ENCODE measurements at places on chromosomes 6 and 20.

DNA sequence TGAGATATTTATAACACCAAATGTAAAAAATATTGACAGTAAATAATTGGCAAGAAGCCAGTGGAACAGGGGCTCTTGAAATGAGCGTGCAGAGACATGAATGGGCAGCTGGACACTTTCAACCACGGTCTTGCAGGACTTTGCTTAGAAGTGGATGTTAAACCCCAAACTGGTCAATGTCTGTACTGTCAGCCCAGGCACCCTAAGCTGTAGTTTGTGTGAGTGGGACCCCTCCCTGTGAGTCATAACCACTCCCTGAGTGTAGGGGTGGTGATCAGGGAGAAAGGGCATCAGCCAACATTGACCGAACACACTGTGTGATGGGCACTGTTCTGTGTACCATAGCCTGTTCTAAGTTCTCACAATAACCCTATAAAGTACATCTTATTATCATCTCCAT is 108.6 kb downstream of the FIG4 start:
- DNase-seq: no peak

GRCh38 chr6:7106752-7107577 is 796 bp upstream of the RREB1 start:
- DNase-seq: no peak

DNA sequence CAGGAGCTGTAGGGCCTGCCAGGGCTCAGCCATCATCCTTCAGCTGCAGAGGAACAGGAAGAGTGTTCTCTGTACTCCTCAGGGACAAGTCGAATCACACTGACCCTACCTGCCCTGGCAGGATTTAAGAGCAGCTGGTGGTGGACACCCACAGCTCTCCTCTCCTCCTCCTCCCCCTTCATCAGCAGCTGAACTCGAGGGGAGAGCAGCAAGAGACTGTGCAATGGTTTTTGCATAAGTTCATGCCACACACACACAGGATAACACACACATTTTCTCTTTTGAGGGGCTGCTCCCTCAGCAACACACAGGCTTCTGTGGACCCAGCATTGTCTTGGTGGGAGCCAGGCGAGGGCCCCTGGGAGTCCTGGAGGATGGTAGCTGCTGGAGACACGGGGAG is at the start of gene CST11:
TSS of gene CST11 (minus strand) at position 101 of the 400 bp plus-strand sequence. CDS start at position 36, 65 bp downstream.
- DNase-seq: no peak

DNA sequence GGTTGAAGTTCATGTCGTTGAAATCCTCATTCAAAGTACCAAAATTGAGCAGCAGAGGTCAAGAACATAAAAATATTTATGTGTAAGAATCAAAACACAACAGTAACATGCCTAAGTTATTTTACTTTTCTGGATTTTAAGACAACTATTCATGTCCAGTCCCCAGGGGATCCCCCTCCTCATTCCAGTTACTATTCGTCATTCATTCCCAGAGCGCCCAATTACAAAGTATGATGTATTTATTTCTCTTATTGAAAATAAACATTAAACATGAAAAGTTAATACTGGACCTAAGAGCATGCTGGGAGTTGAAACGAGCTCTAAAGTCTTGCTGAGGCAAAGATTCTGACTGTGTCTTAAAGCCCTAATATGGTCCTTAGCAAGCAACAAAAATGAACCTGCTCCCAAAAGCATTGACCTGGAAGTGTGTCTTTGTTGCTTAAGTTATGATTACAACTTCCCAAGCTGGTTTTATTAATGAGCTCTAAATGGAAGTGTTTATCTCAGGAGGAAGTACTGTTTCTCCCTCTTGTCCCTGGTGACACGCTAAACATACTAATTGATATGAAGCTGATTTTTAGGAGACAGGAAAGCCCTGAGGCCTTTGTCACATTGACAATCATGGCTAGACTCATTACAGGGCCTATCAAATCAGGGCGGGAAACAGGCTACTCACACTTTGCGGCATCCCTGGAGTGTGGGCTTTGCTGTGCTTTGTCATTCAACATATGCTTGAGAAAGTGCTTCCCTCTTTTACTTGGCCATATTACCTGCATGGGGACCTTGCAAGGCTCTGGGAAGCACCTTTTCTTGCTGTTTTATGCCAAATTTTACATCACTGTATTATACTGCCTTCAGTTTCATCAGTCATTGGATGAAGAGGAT is 192.2 kb upstream of the DTNBP1 start:
- no peak for DNase-seq

DNA sequence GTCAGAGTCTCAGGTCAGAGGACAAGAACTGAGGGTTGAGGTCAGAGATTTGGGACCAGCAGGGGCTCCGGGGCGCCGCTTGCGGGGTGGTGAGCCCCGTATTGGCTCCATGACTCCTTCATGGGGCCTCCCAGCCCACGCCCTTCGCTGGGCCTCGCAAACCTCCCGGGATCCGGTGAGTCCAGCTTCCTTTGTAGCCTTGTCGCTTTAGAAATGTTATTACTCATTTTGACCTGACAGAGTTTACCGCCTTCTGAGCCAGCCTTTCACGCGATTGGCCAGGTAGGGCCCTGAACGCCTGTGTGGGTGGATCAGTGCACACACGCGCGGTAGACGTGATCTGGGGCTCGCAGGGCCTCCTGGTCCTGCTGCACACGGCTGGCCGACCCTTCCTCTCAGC is 181.1 kb downstream of the ERMARD start:
- no peak for DNase-seq

GRCh38 chr6:141956046-141956761 is 176.5 kb upstream of the GJE1 start:
- DNase-seq: no peak

- no peak for DNase-seq
Measured at GRCh38 chr6:144279484-144280150, 5.5 kb upstream of the UTRN start.

- DNase-seq: no peak
Measured at GRCh38 chr6:18327626-18328025, 59.5 kb upstream of the RNF144B start.

DNA sequence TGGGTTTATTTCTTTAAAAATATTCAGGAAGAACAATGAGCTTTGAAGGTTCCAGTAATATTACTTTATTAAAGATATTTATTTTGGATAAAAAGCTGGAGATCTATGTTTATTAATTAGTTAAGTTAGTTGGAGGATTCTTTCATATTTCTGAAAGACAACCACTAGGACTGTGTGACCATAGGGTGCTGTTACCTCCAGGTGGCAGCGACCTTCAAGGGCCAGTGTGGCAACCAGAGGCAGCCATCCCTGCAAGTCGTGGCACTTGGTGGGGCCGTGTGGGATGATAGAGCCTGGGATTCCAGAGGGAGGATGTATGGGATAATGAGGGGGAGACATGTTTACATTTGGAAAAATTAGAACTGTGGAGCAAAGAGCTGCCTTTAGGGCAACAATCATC is 95.5 kb upstream of the SCP2D1 start:
- DNase-seq: no peak

GRCh38 chr6:130098317-130098716 is 79.9 kb downstream of the L3MBTL3 start:
- no peak for DNase-seq

DNA sequence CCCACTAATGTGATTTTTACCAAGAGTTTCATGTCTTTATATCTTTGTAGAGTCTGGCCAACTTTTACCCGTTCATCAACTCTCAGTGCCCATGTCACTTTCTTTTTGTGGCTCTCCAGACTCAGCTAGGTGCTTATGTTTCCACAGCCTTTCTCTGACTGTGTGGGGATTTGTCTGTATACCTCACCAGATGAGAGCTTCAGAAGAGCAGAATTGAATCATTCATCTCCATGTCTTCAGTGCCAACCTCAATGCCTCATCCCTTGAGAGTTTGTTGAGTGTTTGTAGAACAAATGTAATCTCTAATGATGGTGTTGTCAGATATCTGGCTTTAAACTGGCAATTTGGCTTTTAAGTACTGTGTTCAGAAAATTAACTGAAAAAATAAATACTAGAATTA is 16.8 kb upstream of the CCN2 start:
- DNase-seq: no peak

- DNase-seq: peak; percentile 28
Measured at GRCh38 chr6:112281821-112282615, 27.7 kb upstream of the LAMA4 start.

GRCh38 chr6:117870486-117871242 is 36.4 kb upstream of the SLC35F1 start:
- DNase-seq: no peak

DNA sequence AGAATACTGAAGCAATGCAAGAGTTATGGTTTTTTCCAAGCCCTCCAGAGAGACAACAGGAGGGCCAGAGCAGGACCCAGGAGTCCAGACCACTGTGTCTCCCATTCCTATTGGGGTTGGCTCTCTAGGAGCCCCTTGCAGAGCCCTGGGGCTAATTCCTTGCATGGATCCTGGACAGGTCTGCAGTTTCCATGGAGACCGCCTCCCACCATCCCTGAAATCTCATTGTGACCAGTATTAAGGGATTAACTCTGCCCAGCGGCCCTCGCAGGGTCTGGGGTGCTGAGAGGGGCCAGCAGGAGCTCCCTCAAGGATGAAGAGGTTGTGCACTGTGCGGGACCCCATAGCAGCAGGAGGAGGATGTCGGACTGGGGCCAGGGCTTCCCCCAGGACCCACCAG is 34.8 kb downstream of the HNF4A start:
- DNase-seq: no peak

DNA sequence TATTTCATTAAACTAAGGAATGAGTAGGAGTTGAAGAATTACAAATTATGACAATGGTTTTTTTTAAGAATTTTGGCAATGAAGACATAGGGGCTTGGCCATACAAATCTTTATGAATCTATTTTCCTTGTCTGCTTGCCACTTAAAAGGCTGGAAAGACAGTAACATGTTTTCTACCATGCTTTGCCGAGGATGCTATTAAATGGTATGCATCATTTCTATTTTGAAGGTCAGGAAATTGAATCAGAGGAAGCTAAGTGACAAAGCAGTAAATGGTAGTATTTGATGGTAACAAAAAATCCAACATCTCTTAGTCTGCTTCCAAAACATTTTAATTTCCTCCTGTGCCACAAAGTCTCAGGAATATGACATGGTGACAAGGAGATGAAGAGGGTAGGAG is 287.2 kb downstream of the RFPL4B start:
- no peak for DNase-seq

DNA sequence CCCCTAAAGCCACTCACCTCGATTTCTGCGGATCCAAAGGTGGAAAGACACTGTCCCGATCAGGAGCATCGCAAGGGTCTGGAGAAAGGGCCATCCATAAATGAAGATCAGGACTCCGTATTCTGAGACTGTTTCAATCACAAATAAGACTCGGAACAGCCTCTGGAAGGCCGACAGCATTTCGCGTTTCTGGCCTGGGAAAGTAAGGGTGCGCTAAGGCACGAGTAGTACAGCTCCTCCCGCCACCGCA is 44.6 kb downstream of the DPPA5 start:
- DNase-seq: no peak

GRCh38 chr6:43644940-43645612 is at the start of gene RSPH9:
Gene RSPH9, plus strand, starts transcription at chr6:43645036. Its CDS starts 63 bp downstream, at chr6:43645099.
- DNase-seq: no peak

DNA sequence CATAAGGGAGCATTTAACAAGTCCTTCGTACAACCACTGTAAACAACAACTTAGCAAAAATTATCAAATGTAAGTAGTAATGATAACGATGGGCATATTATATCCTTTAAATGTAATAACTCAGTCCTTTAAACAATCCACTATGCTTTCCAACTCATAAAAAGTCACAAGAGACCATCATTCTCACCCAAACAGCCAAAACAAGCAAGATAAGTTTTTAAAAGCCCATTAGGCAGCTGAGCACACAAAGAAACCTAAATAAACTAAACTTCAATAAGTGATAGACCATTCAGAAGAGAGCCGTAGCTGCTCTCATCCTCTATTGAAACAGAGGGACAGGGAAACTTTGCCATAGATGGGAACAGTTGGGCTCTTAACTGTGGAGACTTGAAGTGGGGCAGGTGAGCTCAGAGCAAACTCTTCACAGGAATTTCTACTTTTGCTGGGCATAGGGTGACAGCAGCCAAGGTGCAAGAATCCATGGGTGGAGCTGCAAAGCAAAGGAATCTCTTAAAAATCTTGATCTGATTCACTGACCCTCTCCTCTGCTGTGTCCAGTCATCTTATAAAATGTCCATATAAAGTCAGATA is 22.5 kb downstream of the RAB22A start:
- no peak for DNase-seq

GRCh38 chr6:62146954-62147853 is 138.8 kb downstream of the KHDRBS2 start:
- no peak for DNase-seq

GRCh38 chr6:141510803-141511202 is 621.9 kb upstream of the GJE1 start:
- no peak for DNase-seq

DNA sequence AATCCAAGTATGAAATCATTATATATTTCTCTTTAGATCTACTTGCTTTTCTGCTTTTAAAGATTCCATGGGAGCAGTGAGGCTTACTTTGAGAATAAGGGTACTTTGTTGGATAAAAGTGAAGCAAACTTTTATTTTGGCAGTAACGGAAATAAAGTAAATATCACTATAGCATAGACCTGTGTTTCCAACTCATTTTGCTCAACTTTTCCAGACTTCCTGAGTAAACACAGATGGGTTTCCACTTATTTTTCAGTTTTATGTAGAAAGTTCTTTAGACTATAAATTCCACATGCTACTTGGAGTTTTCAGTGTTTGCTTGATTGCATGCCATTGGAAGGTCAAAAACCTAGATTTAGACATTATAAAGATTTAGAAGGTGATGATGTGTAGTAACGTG is 6.2 kb downstream of the STX16 start:
- DNase-seq: no peak

- DNase-seq: no peak
Measured at GRCh38 chr20:44909872-44910689, at the start of gene PABPC1L. Gene PABPC1L, plus strand, starts transcription at chr20:44910060. Its CDS starts 84 bp downstream, at chr20:44910144.

GRCh38 chr6:8435845-8436168 is 462 bp upstream of the SLC35B3 start:
- no peak for DNase-seq

GRCh38 chr6:11656491-11656890 is 118.9 kb downstream of the TMEM170B start:
- no peak for DNase-seq

DNA sequence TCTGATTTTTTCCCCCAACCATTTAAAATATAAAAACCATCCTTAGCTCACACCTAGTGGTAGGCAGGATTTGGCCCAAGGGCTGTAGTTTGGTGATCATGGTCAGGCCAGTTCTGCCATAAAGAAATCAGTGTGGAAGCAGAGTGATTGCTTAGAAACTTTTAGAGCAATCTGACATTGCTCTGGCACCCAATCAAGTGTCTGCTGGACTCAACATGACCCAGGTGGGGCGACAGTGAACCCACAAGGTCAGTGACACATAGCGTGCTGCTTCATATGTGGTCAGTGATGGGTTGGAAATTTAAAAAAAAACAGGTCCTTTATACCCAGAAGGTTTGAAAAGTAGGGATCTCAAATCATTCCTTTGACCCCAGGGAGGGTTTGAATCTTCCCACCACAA is 107.9 kb downstream of the BANF2 start:
- DNase-seq: no peak

GRCh38 chr6:101281266-101281665 is 112.2 kb upstream of the GRIK2 start:
- DNase-seq: no peak
